Islet precursor cell (in vitro differentiated cells): ENCODE measurements at places on chromosomes 4 and X.
A peak's percentile ranks its signal among the peaks of the same experiment; 100 is the strongest.

GRCh38 chrX:2705046-2705832 lies 14.1 kb downstream of the CD99 start:
- no peak for DNase-seq

- no peak for DNase-seq
Observed at GRCh38 chr4:73236151-73236550, 22.4 kb downstream of the ANKRD17 start.

DNA sequence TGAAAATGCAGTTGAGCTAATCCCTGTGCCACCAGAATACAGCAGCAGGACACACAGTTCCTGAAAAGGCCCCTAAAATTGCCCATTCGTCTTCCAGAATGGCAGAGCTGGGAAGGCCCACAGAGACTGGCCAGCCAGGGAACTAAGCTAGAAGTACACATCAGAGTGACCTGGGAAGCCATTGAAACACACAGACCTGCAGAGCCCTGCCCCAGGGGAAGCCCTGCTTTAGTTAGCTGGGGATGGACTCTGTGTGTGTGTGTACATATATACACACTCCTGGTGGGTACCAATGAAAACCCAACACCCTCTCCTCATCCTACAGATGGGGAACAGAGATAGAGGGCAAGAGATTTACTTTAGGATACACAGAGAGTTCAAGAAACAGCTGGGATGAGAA lies 227.7 kb downstream of the HS6ST2 start:
- no peak for DNase-seq

DNA sequence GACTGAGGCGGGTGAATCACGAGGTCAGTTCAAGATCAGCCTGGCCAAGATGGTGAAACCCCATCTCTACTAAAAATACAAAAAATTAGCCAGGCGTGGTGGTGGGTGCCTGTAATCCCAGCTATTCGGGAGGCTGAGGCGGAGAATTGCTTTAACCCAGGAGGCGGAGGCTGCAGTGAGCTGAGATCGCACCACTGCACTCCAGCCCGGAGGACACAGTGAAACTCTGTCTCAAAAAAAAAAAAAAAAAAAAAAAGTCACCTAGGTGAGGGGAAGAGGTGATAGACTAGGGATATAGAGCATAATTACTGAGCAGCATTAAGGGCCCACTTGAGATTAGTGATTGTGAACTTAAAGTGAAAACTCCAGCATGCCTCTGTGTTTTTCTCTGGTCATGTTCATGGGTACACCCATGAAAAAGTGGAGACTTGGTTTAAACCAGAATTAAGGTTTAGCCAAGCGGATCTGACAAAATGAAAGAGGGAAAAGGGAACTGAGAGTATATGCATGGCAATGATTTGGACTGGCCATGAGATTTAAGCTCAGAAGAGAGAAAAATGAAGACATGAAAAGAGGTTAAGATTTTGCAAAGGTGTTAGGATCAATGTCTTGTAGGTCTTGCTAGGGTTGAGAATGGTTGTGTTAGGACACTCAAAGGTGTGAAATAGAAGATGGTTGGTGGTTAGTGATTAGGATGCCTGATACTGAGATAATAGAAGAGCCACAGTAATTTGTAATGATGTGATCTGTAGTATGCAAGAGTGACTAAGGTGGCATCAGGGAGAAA lies 105.0 kb downstream of the RAB28 start:
- no peak for DNase-seq

- no peak for DNase-seq
Observed at GRCh38 chr4:165027762-165028402, 3.9 kb upstream of the TRIM60 start.

DNA sequence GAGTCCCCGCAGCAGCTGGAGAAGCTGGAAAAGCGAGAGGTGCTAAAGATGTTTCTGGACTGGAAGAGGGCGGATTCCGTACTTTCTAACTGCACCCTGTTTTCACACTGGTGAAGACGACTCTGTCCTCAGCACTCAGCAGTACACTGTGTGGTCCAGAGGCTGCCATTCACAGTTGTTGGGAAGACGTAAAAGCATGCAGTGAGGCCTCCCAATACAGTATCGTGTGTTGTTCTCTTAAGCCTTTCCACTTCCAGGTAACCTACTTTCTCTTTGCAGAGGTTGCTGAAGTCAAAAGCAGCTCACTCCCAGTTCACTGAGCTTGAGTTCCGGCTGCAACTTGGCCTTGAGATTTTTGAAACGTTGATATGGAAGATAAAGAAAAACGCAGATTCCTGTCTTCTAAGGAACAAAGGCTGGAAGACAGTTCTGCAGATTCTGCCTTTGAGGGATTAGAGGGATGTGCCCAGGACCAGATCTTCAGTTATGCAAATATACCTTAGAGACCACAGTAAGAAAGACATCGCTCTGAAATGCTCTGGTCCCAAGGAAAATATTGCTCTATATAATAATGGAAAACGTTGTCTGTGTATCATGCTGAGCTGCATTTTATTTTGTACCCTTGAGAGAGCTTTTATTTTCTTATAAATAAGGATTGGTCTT lies 540.9 kb downstream of the TRIML1 start:
- DNase-seq = no peak

- no peak for DNase-seq
Observed at GRCh38 chr4:105191621-105192210, 45.0 kb downstream of the TET2 start.

GRCh38 chrX:17655211-17656034 lies 81.9 kb upstream of the SCML1 start:
- DNase-seq = peak; percentile 61

GRCh38 chrX:38052096-38052495 lies 45.7 kb downstream of the SYTL5 start:
- no peak for DNase-seq
